ENCODE measurements at places on chromosomes 11 and 22.

GRCh38 chr11:66874232-66874631, 17.4 kb downstream of the LRFN4 start:
- no peak for DNase-seq

DNA sequence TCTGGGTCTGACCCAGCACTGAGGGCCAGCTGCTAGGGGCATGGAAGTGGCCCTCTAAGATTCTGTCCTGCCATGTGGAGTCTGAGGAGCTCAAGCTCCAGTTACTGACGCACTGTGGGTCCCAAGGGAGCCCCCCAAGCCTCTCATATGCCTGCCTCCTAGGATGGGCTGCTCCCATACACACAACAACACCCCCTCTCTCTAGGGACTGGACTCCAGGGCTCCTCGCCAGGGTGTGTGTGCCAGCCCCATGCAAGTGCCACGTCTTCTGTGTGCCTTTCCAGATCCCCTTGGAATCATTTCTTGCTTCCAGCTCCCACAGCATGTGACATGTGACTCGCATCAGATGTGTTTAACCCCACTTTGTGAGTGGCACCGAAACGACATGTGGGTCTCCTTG, 234.5 kb downstream of the CEP164 start:
- DNase-seq: no peak

DNA sequence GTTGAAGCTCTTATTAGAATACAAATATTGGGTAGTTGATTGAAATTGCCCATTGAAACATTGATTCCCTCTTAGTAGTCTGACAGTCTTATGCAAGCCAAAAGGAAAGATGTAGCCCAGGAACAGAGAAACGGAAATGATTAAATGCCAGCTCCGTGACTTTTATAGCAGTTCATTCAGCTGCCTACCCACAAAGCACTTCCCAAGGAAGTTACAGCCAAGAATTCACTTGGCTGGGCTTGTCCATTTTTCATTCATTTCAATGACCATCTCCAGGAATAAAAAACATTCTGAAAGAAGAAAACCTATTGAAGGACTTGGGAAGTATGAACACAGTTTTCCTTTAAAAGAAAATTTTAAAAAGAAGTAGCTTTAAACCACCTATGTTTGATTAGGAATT, 62.0 kb downstream of the NCAM1 start:
- DNase-seq: no peak

DNA sequence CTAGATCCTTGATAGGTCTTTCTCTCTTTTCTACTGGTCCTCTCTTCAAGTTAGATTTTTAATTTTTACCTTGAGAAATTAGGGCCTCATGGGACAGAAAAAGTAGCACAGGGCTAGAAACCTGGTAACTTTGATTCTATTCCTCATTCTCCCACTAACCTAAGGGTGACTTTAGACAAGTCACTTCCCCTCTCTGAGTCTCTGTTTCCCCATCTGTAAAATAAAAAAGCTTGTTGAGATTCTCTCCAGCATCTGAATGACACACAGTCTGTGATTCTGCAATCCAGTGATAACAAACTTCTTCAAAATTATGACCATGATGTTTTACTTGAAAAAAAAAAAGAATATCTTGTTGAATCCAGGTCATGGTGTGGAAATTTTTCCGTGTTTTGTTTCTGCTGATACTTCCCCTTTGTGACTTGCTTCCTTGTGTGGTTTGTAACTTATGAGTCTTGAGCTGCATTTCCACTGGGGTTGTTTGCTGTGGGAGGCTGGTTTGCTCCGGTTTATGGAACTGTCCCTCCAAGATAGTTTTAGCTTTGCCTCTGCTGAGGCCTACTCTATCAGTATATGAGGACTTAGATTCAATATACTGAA, 9.8 kb upstream of the MPEG1 start:
- DNase-seq: no peak

DNA sequence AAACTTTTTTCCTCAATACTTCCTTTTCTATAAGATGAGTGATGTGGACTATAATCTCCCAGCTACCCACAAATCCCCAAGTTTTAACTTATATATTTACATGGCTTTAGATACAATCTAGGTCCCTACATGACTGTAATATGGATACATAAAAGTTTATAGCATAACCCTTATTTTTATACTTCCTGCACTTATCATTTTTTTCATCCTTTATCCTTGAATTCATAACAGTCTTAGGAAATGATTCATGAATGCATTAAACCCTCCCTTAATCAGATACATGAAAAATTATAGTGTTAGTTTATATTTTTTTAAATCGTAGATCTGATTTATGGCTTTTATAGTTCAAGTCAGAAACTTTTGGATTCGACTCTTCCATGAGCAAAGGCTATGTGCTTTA, 195.8 kb downstream of the MAML2 start:
- DNase-seq: no peak

DNA sequence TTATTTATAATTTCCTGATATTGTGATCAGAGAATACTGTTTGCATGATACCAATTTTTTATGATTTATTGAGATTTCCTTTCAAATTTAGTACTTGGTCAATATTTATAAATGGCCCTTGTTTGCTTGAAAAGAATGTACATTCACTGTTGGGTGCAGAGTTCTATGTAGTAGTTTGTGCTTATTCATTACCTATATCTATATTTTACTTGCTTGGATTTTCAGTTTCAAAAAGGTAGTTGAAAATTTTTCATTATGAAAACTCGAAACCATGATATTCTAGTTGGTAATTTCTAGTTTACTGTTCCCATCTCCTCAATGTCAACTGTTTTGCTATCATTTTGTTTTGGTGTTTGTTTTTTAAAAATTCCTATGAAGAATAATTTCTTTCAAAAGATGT, 155.7 kb downstream of the AASDHPPT start:
- no peak for DNase-seq

DNA sequence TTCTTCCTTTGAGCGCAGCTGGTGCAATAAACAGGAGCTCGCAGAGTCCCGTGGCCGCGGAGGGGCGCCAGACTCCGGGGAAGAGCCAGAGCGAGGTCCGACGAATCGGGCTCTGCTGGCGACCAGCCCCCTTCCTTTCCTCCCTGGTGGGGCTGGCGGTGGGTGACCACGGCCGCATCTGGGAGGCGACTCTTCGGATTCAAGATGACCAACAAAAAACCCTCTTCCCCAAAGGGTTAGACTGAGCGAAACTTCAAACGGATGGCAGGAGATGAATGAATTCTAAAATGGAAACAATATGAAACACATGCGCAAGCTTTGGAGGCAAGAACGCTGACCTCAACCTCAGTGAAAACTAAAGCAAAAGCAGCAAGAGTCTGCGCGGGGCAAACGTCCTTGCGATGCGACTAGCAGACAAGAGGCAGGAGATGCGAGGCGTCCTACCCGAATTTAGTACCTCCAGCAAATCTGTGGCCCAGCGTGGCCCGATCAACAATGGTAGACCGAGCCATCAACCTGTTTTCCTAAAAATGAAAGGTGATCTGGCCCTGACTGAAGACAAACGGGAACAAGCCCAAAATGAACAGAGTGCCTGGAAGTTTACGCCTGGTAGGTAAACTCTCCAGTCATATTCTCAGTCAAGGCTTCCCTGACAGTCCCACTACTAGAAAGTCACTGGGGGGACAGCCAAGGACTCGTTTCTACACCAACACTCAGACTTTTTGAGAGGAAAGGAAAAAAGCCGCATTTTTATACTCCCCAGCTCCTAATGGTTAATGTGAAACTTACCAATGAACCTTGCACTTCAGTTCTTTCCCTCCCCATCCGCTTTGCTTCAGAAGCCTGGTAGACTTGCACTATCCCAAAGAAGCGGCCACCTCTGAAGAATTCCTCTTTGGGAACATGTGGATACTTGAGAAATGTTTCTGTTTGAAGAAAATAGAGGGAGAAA, 11.6 kb downstream of the MMP3 start:
- peak; percentile 74 for DNase-seq

DNA sequence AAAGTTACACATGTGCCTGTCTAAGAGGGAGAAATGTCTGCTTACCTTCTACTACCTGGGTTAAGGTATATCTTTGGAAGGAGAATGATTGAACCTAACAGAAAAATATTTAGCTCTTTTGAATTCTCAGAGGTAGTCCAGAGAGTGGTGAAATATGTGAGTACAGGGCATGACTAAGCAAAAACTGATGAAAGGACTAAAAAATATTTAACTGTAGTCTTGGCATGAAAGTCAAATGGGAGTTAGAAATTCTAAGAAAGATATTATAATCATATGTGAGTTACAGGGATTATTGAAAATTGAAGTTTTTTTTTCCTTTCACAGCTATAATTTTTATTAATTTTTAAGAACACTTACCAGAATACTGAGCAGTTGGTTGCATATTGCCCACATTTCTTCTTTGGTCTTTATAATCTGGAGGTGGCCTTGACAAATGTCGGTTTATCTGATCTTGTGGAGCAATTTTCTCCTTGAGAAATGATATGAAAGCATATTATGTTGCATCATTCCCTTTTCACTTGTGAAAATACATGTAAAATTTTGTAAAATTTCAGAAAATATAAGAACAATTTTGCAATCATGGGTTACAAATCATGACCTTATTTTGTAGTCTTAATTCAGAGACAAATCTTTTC, 61.4 kb upstream of the MTMR2 start:
- DNase-seq: peak; percentile 12

DNA sequence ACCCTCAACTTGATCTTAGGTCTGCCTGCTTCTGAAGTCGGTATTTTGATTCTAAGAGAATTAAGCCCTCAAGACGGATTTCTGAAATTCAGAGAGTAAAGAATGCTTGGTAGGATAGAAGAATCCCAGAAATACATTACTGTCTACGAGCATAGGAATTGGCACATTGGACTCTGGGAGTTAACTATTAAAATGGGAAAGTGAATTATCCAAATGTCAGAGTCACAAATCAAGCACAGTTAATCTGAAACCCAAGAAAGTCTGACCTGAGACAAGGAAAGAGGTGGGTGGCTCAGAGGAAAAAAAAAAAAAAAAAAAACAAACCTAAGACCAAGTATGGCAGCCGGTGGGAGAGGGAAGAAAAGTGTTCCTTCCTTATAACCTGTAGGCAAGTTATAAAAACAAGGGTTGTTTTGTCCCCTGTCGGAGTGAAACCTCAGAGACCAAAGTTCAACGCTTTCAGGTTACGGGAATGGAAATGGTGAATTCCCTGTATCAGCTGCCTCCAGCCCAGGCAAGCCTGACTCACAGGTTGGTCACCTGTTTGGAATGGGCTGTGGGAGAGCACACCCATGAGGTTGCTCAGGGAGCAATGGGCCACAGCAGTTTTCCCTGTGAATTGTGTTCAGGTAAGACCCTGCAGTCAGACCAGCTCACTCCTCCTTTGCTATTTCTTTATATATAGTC, 139.0 kb downstream of the ETS1 start:
- DNase-seq: peak; percentile 97

DNA sequence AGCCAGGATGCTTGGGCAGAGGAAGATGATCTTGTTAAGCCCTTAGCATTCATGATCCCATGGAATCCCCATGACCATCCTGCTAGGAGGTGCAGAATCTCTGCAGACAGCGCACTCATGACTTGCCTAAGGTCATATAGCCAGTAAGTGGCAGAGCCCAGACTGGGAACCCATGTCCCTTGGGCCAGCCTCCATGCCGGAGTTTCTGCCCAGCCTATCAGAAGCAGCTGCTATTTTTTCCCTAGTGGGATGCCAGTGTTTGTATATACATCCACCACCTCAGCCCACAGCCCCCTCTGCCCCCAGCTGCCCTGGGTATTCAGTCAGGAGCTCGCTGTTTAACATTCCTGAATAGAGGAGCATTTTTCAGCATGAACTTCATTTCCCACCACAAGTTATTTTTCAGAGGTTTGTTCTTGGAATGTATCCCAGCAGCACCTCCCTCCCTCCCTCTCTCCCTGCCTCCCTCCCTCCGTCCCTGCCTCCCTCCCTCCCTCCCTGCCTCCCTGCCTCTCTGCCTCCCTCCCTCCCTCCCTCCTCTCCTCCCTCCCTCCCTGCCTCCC, 34.4 kb upstream of the SUSD2 start:
- peak; percentile 19 for DNase-seq

DNA sequence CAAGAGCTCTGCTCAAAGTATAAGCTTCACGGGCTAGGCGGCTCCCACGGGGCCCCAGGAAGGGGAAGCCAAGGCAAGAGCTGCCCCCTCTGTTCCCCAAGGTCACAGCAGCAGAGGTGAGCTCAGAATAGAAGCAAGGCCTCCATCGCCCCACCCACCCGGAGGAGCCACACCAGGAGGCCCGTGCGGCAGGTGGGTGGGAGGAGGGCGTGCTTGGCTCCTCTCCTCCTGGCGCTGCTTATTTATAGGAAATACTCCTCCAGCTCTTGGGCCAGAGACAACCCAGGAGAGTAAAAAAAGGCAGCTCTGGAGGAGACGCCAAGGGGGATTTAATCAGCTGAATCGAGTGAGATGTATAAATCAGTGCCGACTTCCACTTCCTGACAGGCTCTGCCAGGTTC, 87.8 kb downstream of the FEZ1 start:
- DNase-seq: no peak

DNA sequence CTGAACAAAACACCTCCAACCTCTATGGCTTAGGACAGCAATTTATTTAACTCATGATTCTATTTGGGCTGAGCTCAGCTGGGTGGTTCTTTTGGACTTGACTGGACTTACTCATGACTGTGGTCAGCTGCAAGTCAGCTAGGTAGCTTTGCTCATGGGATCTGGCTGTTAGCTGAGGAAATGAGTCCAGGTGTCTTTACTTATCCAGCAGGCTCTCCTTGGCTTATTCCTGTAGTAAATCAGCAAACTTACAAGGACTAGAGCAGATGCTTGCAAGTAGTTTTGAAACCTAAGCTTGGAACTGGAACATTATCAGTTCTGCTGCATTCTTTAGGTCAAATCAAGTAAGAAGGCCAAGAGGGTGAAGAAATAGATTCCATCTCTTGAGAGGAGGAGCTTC, 8.0 kb upstream of the HIKESHI start:
- no peak for DNase-seq

- peak; percentile 81 for DNase-seq
Observed at GRCh38 chr22:38733724-38734381, 21.9 kb downstream of the SUN2 start.

- no peak for DNase-seq
Observed at GRCh38 chr11:3641701-3642070, at the start of gene ART5. ART5 (minus strand) TSS chr11:3641992; CDS start chr11:3641862, 130 bp downstream.

DNA sequence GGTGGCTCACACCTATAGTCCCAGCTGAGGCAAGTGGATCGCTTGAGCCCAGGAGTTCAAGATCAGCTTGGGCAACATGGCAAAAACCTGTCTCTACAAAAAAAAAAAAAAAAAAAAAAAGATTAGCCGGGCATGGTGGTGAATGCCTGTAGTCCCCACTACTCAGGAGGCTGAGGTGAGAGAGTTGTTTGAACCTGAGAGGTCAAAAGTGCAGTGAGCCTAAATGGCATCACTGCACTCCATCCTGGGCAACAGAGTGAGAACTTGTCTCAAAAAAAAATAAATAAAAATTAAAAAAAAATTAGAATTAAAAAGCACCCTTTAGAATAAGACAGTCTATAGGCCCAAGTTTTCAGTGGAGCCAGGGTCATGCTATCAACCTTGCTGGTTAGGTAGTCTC, 95.5 kb downstream of the PDHX start:
- no peak for DNase-seq

- DNase-seq: no peak
Observed at GRCh38 chr11:113533425-113533698, 58.2 kb upstream of the DRD2 start.
